ENCODE measurements at places on chromosomes 13 and 19.

- peak; percentile 67 for DNase-seq
Observed at GRCh38 chr19:41872775-41873647, 4.1 kb upstream of the CD79A start.

GRCh38 chr19:13833330-13834243, 38.3 kb downstream of the ZSWIM4 start:
- DNase-seq: peak; percentile 93

- DNase-seq: no peak
Observed at GRCh38 chr13:78607409-78608251, 4.3 kb upstream of the POU4F1 start.

DNA sequence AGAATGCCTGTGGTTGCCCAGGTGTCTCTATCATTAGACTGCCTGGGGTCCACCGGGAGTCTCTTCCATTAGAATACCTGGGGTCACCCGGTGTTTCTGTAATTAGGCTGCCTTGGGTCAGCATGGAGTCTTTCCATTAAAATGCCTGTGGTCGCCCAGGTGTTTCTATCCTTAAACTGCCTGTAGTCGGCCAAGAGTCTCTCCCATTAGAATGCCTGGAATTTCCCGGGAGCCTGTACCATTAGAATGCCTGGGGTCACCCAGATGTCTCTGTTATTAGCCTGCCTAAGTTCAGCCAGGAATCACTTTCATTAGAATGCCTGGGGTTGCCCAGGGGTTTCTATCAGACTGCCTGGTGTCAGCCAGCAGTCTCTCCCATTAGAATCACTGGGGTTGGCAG, 1492.8 kb downstream of the UQCRFS1 start:
- DNase-seq: no peak

DNA sequence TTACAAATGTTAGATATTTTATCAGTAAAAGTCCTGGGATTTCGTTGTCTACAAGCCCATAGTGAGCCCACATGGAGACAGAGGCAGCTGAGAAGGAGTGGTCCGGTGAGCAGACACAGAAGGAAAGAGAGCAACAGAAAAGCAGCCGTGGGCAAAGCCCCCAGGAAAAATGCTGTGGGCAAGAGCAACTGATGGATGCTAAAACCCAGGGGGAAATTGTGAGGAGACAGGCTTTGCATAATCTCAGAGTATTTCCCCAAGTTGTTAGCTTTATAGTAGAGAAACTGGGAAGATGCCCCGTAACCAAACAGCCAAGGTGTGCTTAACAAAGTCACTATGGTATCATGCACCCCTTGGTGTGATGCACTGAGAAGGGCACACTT, 35.1 kb downstream of the GJA3 start:
- no peak for DNase-seq

GRCh38 chr19:52734331-52734892, 432 bp downstream of the ZNF611 start:
- DNase-seq: peak; percentile 21

DNA sequence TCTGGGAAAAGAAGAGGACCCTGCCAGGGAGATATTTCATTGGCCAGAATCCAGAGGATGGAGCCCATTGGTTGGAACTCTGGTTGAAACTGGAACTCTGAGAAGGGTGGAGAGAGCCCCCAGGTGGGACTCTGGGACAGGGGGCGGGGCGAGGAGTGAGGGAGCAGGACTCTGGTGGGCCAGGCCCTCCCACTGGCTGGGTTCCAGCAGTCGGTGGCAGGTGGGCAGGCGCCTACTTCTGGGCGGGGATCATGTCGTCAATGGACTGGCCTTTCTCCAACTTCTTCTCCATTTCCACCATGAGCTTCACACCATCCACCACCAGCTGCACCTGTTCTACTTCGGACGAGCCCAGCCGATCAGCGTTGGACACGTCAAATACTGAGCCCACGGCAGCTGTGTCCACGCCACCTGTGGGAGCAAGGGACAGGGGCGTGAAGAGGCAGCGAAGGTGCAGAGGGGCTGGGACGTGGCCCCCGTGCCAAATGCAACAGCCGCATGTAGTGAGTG, 16.1 kb downstream of the CKM start:
- DNase-seq: peak; percentile 79

Measured in right hindlimb (tissue), 1 donor.